ENCODE measurements at places on chromosomes 3 and 15. TPM values are rescaled to one million over a fixed set of nuclear protein-coding genes. Genes with fewer than 3 reads are reported as not detected.

GRCh38 chr3:154889227-154889634, 190.9 kb upstream of the MME start:
- no peaks in the 10 kb centered on the region for H3K36me3 ChIP-seq
- H3K27me3 ChIP-seq, result no peaks in the 10 kb centered on the region
- H3K4me1 ChIP-seq, result no peaks in the 10 kb centered on the region
- DNase-seq, result no peak
- H3K4me3 ChIP-seq, result no peak overlapping the region
- H3K27ac ChIP-seq, result no peak overlapping the region

GRCh38 chr3:177561769-177562392, 364.6 kb upstream of the TBL1XR1 start:
- H3K27ac ChIP-seq, result no peak overlapping the region
- H3K4me3 ChIP-seq, result no peak overlapping the region
- no peaks in the 10 kb centered on the region for H3K36me3 ChIP-seq
- no peaks in the 10 kb centered on the region for H3K4me1 ChIP-seq
- DNase-seq, result no peak
- H3K27me3 ChIP-seq, result no peaks in the 10 kb centered on the region

- no peak overlapping the region for H3K4me3 ChIP-seq
- H3K36me3 ChIP-seq, result no peaks in the 10 kb centered on the region
- DNase-seq, result no peak
- no peaks in the 10 kb centered on the region for H3K27me3 ChIP-seq
- peaks cover 8% of the 10 kb centered on the region for H3K4me1 ChIP-seq
- H3K27ac ChIP-seq, result no peak overlapping the region
Observed at GRCh38 chr3:170225166-170225565, 2.9 kb downstream of the PRKCI start.

GRCh38 chr3:49882166-49882565, 12.5 kb upstream of the CAMKV start:
- DNase-seq, result no peak
- H3K4me1 ChIP-seq, result no peaks in the 10 kb centered on the region
- H3K4me3 ChIP-seq, result no peak overlapping the region
- no peaks in the 10 kb centered on the region for H3K36me3 ChIP-seq

The UROC1 gene
- not detected for total RNA-seq

The IL16 gene
- 73.4 TPM for total RNA-seq

The PRR20G gene
- total RNA-seq, result not detected

The CATSPER2 gene
- 1.1 TPM for total RNA-seq

- H3K36me3 ChIP-seq, result no peaks in the 10 kb centered on the region
- H3K4me3 ChIP-seq, result no peak overlapping the region
Observed at GRCh38 chr3:143824735-143825385, 23.4 kb downstream of the SLC9A9 start.

The ACSBG1 gene
- total RNA-seq, result not detected

The CRABP1 gene
- not detected for total RNA-seq

The GNB4 gene
- 1.9 TPM for total RNA-seq

The MESP2 gene
- not detected for total RNA-seq
